ENCODE measurements at places on chromosomes 11 and 22.

DNA sequence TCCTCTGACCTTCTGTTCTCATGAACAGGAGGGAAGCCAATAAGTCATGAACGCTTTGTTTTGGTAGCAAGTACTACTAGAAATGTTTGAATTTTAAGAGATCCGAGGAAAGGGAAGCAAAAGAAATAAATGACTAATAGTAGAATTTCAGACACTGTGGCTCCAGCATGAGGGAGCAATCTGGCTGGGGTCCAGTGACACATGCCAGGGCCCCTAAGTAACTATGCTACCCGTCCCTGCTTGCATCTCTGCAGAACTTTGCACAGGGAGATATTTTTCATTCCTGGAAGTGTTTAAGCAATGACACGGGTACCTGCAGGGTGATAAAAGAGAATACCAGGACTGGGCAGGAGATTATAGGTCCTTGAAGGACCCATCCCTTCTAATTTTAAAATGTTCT lies 7.3 kb upstream of the ADAMTS8 start:
- peak; percentile 34 for DNase-seq

DNA sequence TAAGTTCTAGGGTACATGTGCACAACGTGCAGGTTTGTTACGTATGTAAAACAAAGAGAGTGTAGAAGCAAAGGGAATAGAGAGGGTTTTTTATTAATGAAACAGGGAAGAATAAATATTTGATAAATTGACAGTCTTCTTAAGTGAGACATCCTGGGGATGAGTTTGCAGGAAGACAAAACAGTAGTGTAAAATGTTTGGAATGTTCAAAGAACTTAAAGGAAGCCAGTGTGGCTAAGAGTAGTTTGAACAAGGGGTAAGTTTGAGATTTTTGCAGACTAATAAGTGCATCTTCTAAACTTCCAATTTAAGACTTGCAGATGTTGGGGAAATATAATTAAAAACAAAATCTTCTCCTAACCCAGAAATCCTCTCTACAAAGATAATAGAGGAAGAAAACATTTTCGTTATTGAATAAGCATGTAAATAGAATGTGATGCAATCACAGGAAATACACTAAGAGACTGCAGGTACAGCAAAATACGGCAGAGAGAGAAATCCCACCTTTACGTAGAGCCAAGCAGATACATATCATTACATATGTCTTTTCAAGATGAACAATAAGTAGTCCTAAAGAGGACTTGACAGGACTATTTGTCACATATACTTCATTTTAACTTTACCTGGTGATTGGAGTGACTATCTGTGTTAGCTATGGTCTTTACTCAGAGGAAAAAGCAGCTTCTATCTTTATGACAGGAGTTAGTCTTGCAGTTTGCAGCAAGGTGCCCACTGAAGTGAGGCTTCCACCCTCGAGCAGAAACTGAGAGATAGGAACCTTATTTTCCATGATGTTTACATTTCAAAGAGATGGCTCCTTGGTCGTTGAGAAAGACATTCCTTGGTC lies 402.1 kb downstream of the CNTN5 start:
- no peak for DNase-seq

DNA sequence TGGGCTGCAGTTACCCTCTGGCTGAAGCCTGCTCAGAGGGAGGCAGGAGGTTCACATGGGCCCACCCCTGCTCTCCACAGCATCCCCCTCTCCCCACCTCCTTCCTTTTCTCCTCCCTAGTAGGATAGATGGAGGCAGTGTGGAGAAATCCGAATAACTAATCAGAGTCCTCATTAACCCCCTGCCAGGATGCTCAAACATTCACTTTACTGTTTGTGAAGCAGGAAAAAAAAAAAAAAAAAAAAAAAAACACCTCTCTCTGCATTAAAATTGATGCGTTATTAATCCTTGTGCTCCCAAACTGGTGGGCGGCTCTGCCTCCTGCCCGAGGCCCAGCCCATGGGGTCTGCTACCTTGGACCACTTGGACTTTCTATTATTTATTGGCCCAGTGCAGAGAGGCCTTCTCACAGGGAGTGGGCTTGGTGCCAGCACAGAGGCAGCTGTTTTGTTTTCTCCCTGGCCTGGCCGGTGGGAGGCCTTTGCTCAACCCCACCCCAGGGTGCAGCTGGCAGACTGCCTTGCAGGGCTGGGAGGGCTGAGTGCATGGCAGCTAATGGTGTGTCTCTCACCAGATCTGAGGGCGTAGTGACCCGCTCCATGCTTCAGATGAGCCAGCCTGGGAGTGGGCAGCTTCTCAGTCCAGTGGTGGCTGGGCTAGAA lies 150.7 kb downstream of the PKNOX2 start:
- peak; percentile 70 for DNase-seq

GRCh38 chr11:87394924-87395323 lies 357.2 kb downstream of the TMEM135 start:
- DNase-seq = no peak

DNA sequence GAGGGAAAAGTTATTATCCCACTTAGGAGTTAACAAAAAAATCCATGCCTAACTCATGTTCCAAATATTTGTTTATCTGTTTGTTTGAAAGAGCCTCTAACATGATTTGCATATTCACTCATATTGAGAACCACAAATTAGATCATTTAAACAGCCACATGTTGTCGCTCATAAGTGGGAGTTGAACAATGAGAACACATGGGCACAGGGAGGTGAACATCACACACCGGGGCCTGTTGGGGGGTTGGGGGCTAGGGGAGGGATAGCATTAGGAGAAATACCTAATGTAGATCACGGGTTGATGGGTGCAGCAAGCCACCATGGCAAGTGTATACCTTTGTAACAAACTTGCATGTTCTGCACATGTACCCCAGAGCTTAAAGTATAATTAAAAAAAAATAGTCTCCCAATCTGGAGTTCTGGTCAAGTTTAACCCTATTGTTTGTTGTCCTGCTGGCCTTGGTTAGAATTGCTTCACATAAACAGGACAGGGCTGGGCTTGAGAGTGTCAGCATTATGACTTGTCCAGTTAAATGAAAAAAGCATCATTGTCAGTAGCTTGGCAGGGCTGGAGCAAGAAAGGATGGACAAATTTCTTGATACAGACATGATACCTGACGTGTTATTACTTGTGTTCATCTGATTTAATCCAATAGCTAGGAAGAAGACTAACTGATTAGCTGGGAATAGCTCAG lies 57.8 kb upstream of the PSMA1 start:
- DNase-seq = no peak

DNA sequence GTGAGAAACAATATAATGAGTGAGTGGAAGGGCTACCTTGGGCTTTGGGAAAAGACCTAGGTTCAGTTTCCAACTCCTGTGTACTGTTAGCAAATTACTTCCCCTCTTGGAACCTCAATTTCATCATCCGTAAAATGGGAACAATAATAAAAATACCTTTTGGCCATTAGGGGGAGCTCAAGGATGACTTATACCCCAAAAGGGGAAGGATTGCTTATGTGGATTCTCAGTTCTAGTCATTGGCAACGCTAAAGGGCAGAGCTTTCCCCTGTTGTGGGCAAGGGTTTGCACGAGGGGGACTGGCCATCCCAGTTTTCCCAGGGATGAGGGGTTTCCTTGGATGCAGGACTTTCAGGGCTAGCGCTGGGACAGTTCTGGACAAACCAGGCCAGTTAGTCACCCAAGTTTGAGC lies 3.1 kb upstream of the COMMD9 start:
- DNase-seq = peak; percentile 44

- DNase-seq = no peak
Observed at GRCh38 chr11:57639321-57640067, 10.2 kb downstream of the YPEL4 start.

DNA sequence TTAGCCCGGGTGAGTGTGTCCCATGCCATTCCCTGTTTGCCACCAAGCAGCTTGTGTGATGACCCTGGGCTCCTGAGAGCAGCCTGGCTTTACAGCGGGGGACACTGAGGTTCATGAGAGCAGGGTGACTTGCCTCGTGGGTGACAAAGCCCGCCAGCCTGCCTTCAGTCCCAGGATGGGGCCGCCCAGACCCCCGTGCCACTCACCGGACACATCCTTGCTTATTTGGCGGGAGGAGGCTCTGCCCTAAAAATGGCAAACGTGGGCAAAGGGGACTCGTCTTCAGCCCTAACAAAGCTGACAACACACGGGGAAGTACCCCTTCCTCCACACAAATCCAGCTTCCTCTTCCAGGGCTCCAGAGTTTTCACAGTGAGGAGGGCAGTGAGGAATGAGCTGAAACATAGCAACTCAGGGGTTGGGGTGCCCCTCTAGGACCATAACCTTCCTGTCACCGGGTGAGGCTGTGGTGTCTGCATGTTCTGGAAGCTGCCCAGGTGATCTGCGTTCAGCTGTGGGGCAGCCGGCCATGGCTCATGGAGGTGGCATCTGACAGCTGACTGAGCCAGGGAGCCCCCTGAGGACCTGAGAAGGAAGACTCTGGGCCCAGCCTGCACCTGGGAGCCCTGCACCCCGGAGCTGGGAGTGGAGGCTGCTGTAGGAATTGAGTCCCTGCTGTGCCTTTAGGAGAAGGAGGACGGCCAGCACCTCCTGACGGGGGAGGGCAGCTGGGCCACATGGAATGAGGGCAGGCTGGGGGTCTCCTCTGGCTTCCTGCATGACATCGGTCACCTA lies 16.7 kb downstream of the RIBC2 start:
- no peak for DNase-seq

DNA sequence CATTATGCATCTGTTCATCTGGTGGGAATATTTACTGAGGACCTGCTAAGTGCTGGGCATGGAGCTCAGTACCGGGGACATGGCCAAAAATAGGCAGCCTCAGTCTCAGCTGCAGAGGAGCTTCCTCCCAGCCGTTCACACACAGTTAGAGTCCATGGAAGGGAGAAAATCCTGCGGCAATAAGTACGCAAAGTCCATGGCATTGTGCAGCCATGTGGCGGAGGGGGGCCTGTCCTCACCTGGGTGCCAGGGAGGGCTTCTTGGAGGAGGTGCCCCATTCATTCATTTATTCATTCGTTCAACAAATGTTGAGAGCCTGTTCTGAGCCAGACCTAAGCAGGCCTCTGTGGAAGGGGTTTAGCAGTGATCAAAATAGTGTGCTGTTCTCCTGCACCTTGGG lies 59.3 kb upstream of the ANO1 start:
- no peak for DNase-seq

- no peak for DNase-seq
Observed at GRCh38 chr22:46290843-46291785, 5.6 kb upstream of the GTSE1 start.

- DNase-seq = no peak
Observed at GRCh38 chr11:69834811-69835800, 15.9 kb upstream of the FGF3 start.

DNA sequence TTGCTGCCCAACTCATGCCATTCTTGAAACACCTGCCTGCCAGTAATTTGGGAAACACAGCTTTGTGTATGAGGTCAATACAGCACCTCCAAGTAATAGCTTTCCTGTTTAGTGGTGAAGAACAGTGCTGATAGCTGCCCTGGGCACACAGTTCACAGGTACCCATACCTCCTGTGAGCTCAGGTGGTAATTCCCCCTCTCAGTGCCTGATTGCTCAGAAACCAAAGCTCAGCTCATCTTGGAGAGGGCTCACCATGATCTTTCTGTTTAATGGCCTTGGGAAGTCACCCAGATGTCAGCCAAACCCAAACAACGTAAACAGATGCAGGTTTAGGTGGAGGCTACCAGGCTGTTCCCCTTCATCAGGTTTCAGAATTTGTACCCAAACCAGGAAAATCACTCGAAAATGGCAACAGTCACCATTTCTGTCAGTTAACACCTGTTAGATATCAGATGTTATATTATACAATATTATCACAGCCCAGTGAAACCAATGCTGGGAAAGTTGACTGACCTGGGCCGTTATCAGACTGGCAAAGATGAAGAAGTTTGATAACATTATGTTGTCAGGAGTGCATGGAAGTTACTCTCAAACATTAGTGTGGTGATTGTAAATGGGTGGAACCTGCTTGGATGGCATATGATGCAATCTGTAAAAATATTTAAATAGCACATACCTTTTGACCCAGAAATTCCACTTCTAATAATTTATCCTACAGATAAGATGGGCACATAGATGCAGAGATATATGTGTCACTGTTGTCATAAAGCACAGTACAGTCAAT lies 18.9 kb downstream of the VSTM5 start:
- DNase-seq = no peak

GRCh38 chr22:38817196-38817595 lies 23.3 kb upstream of the DNAL4 start:
- no peak for DNase-seq

DNA sequence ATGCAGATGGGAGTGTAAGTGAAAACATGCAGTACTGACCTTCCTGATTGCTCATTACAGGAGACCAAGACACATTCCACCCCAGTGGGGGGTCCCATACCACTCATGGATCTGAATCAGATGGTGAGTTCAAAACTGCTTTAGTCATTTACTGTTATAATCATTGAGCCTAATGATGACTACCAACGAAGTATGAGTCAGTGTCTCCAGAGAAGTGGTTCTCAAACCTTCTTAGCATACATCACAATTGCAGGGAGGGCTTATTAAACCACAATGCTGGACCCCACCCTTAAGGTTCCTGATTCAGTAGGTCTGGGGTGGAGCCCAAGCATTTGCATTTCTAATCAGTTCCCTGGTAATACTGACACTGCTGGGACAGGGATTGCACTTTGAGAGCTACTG lies 75.8 kb downstream of the CD44 start:
- peak; percentile 92 for DNase-seq

DNA sequence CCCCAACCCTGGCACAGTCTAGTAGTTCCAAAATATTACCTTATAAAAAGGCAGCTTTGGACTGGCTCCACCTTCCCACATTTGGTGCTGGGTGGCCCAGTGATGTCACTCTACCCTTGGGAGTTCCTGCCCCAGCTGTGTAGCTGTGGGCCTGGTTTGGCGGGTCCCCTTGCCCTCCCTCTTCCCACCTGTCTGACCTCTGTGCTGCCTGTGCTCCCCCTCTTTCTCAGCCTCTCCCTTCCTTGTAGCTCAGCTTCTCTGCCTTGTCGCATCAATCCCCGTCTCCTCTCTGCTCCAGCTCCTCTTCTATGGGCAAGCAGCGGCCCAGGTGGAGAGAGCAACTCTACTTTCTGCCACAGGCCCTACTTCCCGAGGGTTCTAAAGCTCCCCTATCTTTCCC lies 54.6 kb downstream of the CHRDL2 start:
- DNase-seq = no peak

DNA sequence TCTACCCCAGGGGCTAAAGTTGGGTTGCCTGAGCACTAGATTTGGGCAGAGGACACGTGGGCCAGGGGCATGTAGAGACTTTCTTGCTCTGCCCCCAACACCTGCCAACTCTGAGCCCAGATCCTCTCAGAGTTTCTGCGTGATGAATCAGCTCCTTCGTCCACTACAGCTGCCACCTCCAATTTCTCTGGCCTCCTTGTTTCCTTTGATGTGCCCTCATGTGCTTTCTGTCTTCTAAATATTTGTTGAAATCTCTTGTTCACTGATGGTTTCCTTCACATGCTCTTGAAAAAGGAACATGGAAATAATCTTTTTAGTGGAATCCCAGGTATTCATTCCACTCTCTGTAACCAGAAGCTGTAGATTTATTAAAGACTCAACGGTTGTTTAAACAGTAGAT lies 8.0 kb downstream of the IZUMO1R start:
- DNase-seq = no peak

DNA sequence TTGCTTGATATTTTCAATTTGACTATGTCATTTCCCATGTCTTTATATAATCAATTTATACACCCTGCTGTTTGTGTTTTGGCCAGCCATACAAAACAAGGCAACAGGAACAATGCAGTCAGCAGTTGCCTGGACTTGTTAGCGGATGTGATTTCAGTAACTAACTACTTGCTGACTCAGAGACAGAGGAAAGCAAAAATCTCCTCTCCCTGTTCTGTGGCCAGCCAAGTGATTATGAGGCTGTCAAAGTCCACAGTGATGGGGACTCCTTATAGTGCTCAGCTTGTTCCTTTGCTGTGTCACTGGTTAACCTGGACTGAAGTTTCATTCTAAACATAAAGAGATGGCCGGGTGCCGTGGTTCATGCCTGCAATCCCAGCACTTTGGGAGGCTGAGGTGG lies 32.6 kb upstream of the APLP2 start:
- DNase-seq = peak; percentile 62

Data from RPMI7951 (cell line).